Mucosa of descending colon (tissue), 3 donors: ENCODE measurements at places on chromosomes 5 and 9. TPM values are rescaled to one million over a fixed set of nuclear protein-coding genes. Genes with fewer than 3 reads are reported as not detected.

Gene ASPN
- 1.1 TPM for total RNA-seq

Gene OBP2B
- total RNA-seq = not detected

Gene CLIC3
- 0.99 TPM for total RNA-seq

Gene HTR1A
- not detected for total RNA-seq

Gene FOXD4L5
- 0.14 TPM for total RNA-seq

Gene C9
- total RNA-seq = not detected

Gene CNTFR
- 1.5 TPM for total RNA-seq

Gene DMRTA1
- 1.2 TPM for total RNA-seq

Gene BARHL1
- total RNA-seq = not detected

Gene ACSL6
- 0.77 TPM for total RNA-seq

Gene SH3TC2
- total RNA-seq = 3.9 TPM

Gene OTULINL
- 60.1 TPM for total RNA-seq

Gene PKN3
- 4.9 TPM for total RNA-seq

Gene CCDC192
- not detected for total RNA-seq

Gene NUTM2G
- total RNA-seq = not detected

Gene TLX3
- total RNA-seq = not detected

Gene DOK3
- 3.7 TPM for total RNA-seq

Gene GPBP1
- 75.3 TPM for total RNA-seq

Gene SLC23A1
- 9.0 TPM for total RNA-seq

Gene PCDHGB4
- total RNA-seq = 5.3 TPM

Gene SEMA4D
- 26.9 TPM for total RNA-seq

Gene TRPM6
- 45.9 TPM for total RNA-seq

Gene TIMD4
- total RNA-seq = 0.73 TPM

Gene SHISAL2B
- not detected for total RNA-seq

Gene PLPPR1
- total RNA-seq = 0.31 TPM

Gene RNF180
- 15.0 TPM for total RNA-seq

Gene KIF4B
- not detected for total RNA-seq

Gene CARD19
- 44.2 TPM for total RNA-seq

Gene PCDHGB6
- total RNA-seq = 2.3 TPM

Gene FYB1
- total RNA-seq = 19.4 TPM

Gene SLC4A9
- total RNA-seq = 0.46 TPM

Gene LCN15
- 1.6 TPM for total RNA-seq
